ENCODE measurements at places on chromosomes 3 and 15.

DNA sequence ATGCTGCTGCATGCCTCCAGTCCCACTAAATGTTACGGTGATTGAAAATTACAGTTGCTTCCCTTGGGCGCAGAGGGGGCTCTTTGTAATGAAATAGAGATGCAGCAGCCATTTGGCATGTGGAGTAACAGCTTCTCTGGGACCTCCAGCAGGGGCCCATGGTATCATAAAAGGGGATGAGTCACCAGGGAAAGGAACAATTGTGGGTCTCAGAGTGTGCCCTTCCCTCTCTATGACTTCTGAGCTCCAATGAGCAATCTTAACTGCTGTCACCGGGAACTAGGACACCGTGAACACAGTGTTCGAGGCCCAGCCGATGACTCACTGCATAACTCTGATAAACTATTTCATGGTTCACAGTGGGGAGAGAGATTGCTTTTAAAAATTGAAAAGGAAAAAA, 164.8 kb upstream of the NUDT16 start:
- DNase-seq, result no peak

GRCh38 chr3:50323092-50323600, 601 bp upstream of the HYAL2 start:
- no peak for DNase-seq

- no peak for DNase-seq
Observed at GRCh38 chr15:53829471-53829870, 70.0 kb upstream of the WDR72 start.

DNA sequence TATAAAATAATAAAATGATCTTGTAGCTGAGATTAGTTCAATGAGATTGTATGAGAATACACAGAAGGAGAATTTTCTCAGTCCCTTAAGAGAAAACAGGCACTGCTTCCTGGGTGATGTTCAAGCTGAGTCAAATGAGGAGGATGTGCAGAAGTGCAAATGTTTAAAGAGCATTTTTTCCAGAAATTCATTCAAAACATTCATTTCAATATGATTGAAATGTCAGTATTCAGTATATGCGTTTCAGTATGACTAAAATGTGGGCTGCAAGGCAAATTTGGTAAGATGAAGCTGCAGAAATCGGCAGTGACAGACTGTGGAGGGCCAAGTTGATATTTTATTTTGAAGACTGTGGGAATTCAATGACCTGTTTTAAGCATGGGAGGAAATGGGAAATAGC, 19.3 kb upstream of the PYDC2 start:
- DNase-seq, result no peak

DNA sequence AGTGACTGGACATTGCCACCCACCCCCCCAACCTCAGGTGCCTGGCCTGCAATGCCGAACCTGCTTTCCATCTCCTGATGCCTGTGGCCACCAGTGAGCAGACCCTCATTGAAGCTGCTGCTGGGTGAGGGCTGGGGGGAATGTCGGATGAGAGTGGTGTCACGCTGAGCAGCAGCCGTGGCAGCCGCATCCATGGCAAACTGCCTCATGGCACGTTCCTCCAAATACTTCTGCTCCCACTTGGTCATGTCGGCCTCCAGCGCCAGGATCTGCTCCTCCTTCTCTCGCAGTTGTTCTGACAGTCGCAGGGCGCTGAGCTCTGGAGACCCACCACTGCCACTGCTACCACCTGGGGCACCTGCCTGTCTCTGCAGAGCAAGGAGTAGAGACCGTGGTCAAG, 14.2 kb downstream of the AMOTL2 start:
- DNase-seq, result no peak

DNA sequence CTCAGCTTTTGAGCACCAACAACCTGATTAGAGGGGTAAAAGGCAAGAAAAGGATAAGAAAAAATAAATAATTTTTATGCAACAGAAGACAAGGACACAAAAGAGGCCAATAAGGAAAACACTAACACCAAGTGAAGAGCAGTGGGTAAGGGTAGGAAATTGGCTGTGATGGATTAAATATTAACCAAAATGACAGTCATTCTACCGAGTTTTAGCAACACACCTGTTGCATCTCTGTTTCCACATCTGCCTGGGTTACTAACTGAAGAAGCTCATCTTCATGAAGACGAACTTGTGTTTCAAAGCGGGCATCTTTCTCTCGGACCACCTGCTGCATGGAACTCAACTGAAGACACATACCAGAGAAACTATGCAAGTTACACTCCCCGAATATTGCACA, 30.1 kb downstream of the GOLGB1 start:
- DNase-seq, result no peak

All from NCI-H526 (cell line).